Stimulated activated CD4-positive, alpha-beta T cell treated with anti-CD3 and anti-CD28 coated beads, Interleukin-12 subunit alpha, Interleukin-12 subunit beta, amount 100 ng/mL, for 24 hours (primary cell): ENCODE measurements at places on chromosomes 1 and 21.

GRCh38 chr1:197306381-197307062, 38.5 kb downstream of the CRB1 start:
- no peak for DNase-seq

- no peak for DNase-seq
These were observed 76.2 kb upstream of the TMEM51 start for GRCh38 chr1:15077384-15077783.

DNA sequence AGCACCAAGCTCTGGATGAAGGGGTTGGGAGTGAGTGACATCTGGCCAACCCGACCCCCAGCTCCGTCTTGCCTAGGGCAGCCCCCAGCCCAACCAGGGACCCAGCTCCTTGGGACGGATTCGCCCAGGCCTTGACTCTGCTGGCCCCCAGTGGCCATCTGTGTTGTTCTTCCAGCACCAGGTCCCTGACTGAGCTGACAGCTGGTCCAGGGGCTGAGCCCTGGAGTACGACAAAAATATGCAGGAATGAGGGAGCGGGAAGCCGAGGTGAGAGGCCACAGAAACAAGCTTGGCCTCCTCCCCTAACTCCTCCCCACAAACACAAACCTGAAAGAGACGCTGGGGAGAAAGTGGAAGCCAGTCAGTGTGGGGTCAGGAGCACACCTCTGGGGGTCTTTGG, 55.0 kb upstream of the PAX7 start:
- DNase-seq = peak; percentile 51

DNA sequence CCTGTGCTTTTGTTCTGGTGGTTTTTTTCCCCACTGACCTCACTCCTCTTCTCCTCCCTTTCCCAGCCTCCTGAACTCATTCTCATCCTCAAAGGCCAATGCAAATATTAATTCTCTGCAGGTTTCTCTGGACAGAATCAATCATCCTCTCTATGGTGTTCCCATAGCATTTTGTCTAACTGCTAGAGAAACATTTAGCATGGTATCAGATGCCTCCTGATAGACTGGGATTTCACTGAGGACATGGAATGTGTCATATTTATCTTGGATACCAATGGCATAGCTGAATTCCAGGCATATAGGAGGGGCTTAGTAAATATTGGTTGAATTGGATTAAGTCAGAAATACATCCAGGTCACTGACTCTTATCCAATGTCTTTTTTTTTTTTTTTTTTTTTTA, 46.1 kb upstream of the SRP9 start:
- no peak for DNase-seq

- no peak for DNase-seq
These were observed 140.7 kb downstream of the SLC45A1 start for GRCh38 chr1:8458607-8459006.
